ENCODE measurements at places on chromosomes 5 and 9. TPM values are rescaled to one million over a fixed set of nuclear protein-coding genes. Genes with fewer than 3 reads are reported as not detected.

DNA sequence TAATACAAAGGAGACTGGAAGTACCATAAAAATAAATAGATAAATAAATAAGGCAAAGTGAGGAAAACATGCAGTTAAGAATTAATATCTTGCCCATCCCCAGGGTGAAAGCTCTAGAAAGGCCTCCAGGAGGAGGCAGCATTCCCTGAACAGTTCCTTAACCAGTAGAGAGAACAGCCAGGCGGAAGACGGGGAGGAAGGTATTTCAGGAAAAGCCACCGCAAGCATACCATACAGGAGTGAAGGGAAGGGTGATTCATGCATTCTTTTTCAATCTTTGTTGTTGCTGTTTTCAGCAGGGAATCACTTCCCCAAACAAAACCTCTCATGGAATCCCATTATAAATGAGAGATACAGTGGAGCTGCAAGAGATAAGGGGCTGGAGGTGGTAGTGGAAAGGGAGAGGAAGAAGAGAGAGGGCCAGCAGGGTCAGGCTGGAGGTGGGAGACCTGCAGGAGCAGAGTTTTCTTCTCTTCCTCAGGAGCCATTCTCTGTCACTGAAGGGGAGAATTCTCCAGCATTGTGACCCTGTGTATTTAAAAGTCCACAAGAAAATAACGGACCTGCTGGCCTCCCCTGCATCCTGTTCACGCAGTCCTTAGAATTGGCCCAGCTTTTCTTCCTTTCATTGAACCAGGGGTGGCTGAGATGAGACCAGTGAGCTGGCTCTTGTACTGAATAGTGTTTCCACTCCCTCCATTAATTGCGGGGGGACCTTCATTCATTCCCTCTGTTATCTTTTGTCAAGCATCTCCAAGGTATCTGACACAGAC is 255.9 kb downstream of the FAM114A2 start:
- DNase-seq, result no peak

DNA sequence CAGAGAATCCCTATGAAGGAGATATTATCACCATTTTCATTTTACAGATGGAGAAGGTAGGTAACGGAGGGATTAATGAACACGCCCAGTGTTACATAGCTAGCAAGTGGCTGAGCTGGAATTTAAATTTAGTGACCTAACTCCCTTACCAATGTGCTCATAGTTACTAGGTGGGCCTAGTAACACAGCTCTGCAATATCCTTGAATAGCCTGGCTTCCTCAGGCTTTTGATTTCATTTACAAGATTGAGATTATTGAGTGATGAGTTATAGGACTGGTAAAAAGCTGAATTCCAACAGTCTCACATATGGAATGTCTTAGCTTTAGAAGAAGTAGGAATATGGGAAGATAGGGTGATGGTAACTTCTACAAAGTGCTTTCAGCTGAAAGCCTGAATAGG is 336.3 kb upstream of the KIF2A start:
- no peak for DNase-seq

- no peak for DNase-seq
Observed at GRCh38 chr5:143771189-143771588, 40.8 kb upstream of the HMHB1 start.

GRCh38 chr9:119453980-119454379 is 84.7 kb upstream of the BRINP1 start:
- DNase-seq, result no peak

- no peak for DNase-seq
Observed at GRCh38 chr9:4506490-4506889, 16.2 kb downstream of the SLC1A1 start.

- DNase-seq, result no peak
Observed at GRCh38 chr9:129854588-129855110, 19.4 kb downstream of the USP20 start.

- DNase-seq, result no peak
Observed at GRCh38 chr9:87557996-87558395, 60.3 kb downstream of the DAPK1 start.

GRCh38 chr5:157193699-157194424 is 13.2 kb downstream of the ITK start:
- no peak for DNase-seq

DNA sequence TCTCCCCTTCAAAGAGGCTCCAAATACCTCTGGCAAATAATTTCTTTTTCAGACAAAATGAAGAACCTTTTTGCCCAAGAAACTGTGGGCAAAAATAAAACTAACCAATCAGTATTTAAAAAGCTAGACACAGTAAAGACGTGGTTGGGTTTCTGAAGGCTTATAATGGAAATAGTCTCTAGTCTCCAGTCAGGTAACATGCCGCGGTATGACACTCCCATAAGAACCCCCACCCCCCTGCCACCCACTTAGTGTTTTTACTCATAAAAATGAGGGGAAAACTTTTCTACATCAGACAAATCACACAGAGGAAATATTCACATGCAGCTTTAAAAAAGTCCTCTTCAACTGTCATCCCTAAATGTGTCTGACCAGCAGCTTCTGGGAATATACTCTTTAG is 105.3 kb downstream of the THBS4 start:
- DNase-seq, result no peak

DNA sequence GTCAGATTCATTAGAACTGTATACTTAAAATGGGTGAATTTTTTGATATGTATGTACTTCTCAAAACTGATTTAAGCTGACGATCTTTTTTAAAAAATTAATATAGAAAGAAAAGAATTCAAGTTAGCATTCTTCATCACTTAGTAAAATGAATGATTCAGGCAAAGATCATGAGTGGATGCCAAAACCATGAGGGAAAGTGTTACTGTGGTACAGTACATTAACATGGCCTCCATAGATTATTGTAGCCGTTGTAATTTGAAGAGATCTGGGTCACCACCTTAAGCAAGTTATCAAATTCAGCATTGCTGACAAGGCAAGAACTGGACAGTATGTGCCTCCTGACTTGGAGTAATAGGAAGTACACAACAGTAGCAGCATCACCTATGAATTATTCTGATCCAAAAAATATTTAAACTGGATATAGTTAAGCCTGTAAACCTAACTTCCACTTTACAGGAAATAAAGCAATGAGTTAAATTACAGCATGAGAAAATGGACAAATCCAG is 29.7 kb downstream of the C9orf85 start:
- no peak for DNase-seq

DNA sequence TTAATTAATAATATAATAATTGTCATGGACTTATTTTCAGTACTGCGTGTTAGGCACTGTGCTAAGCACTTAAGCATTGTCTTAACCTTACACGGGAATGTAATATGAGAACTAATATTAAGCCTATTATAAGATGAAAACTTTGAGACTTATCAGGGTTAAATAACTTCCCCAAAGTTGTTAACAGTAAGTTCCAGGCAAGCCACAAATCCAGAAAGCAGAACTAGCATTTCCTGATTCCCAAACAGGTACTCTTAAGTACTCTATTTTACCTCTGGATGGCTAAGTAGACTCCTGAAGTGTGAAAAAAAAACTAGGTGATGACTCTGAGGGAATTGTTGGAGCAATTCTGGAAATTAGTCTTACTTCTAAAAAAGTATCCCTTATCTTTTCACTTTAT is 23.8 kb downstream of the GABRG2 start:
- no peak for DNase-seq

GRCh38 chr9:20028192-20028848 is 239.5 kb upstream of the SLC24A2 start:
- DNase-seq, result no peak

DNA sequence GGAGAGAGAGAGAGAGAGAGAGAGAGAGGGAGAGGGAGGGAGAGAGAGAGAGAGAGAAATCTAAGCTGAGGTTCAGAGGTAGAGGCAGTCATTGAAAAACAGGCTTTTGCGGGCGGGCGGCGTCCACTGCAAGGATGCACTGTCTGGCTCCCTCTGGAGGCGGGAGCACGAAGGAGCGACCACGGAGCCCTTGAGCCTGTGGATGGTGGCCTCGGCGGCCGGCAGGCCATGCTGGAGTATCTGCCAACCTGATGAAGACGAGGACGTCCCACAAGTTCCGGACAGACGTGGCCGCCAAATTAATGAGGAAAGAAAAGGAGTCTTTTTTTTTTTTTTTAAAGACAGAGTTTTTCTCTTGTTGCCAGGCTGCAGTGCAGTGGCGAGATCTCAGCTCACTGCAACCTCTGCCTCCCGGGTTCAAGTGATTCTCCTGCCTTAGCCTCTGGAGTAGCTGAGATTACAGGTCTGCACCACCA is 2.2 kb upstream of the CCDC125 start:
- DNase-seq, result peak; percentile 53

DNA sequence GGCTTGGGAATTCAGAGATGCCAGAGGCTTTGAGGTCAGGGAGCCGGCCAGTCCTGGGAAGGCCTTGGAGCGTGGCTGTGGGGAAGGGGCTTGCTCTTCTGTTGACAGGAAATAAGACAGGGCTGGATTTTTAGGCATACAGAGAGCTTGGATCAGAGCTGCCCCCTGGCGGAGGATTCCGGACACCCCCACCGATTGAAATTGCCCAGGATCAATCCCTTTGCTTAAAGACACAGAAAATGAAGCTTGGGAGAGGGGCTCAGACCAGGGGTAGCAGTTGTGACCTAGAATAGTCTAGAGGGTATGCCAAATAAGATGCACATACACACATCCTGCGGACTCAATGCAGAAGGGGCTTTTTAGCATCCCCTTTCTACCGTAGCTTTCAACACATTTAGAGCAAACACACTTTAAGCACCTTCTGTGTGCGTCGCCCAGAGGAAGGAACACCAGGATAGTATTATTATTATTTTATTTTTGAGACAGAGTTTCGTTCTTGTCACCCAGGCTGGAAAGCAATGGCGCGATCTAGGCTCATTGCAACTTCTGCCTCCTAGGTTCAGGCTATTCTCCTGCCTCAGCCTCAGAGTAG is 1.7 kb upstream of the NTMT1 start:
- DNase-seq, result peak; percentile 26

DNA sequence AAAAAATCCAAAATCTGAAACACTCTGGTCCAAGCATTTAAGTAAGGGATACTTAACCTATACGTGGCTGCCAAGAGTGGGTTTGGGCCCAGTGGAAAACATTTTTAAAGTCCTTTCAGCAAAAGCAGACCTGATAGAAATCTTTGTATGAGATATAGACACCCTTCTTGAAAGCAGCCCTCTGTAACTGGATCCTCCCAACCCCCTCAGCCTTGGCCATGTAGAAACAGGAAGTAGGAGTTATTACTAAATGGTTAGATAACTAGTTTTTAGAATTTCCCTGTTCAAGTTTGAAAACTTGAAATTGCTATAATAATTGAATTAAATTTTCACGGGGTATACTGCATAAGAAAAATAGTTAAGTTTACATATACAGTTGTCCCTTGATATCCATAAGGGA is 111.3 kb upstream of the PCA3 start:
- DNase-seq, result no peak

DNA sequence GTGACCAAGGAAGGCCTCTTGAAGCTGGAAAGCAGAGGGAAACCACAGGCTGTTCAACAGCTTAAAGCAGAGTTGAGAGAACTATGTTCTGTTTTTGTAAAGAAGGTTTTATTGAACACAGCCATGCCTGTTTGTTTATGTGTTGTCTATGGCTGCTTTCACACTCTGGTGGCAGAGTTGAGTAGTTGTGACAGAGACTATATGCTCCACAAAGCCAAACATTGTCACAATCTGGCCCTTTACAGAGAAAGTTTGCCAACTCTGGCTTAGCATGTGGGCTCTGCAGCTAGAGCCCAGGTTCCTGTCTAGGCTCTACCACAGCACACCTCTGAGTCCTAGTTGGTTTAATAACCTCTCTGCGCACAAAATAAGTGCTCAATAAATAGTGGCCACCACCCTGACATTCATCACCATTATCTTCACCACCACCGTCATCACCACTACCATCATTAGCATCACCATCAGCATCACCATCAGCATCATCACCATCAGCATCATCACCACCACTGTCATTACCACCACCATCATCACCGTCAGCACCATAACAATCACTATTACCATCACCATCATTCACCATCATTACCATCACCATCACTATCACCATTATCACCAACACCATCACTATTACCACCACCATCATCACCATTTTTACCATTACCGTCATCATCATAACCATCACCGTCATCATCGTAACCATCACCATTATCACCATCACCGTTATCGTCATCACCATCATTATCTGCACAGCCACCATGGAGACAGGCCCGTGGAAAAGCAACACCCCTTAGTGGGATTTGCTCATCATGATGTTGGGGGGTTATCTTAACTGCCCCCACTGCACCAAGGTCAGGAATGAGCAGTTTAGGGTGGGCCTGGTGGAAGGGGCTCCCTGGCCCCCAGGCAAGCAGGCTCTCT is 18.3 kb downstream of the AKNA start:
- DNase-seq, result no peak

DNA sequence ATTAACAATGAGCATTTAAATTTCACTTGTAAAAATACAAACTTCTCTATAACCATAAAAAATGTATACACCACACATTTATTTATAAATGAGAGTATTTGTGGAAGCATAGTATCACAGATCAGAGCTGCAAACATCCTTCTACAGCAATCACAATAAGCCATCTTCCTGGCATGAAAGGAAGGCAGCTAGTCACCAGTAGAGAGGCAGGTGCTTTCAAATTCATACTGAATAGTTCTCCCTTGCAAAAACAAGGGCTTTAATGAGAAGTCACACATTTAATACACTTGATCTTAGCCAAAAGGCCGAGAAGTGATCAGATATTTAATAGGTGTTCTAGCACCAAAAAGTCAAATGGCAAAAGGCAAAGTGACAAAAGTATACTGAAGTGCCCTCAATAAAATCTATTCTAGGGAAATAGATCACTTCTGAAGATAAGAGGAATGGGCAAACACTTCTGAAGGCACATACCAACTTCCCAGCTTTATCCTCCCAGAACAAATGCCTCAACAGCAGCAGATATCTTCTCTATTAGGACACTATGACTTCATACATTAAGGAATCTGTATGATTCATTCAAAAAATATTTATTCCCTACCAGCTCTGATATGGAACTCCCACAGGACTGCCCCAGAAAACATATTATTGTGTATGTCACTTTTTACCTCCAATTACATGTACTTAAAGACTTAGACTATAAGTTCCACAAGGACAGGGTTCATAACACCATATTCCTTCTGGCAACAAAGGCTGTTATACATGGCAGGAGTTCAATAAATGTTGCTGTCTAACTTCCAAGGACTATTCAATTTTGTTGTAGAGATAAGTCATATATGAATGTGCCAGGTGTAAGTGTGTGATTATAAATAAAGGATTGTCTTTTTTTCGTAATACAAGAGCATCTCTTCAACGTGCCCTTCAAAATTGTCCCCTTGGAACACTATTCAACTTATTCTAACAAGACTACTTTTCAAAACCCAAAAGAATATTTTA is 31.7 kb downstream of the MAPKAP1 start:
- peak; percentile 69 for DNase-seq

Gene BSPRY
- not detected for total RNA-seq

Gene SHISAL2B
- total RNA-seq, result not detected

Gene STPG3
- not detected for total RNA-seq

Gene CLIC3
- total RNA-seq, result not detected

Measured in Caki2 (cell line).